ENCODE measurements at places on chromosomes 7 and 10.

DNA sequence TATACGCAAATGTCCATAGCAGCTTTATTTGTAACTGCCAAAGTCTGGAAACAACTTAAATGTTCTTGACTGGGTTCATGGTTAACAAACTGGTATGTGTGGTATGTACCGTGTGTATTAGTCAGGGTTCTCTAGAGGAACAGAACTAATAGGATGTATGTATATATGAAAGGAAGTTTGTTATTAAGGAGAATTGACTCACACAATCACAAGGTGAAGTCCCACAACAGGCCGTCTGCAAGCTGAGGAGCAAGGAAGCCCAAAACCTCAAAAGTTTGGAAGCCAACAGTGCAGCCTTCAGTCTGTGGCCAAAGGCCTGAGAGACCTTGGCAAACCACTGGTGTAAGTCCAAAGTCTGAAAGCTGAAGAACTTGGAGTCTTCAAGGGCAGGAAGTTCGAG lies 66.8 kb downstream of the TMEM168 start:
- DNase-seq, result no peak

- DNase-seq, result no peak
These were observed 135.9 kb downstream of the ADARB2 start for GRCh38 chr10:1601406-1601805.

GRCh38 chr10:33155720-33156638 lies 178.5 kb downstream of the NRP1 start:
- DNase-seq, result peak; percentile 33

GRCh38 chr7:133649593-133649992 lies 396.7 kb downstream of the EXOC4 start:
- no peak for DNase-seq

GRCh38 chr10:128912568-128913311 lies 554.3 kb upstream of the MGMT start:
- DNase-seq, result no peak

DNA sequence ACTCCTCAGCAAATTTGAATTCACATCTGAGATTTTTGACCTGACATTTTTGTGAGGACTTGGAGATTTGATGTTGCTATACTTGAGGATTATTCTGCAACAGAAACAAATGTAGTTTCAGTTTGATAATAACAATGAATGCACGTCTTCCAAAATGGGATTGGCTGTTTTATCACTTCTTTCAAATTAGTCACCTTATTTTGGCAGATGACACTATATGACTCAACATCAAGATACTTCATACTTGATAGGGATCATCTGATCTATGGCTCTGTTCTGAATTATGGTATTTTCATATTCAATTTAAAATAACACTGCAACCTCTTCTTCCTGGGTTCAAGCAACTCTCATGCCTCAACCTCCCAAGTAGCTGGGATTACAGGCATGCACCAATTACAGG lies 24.2 kb downstream of the ARL5B start:
- DNase-seq, result no peak

- DNase-seq, result no peak
These were observed 4.7 kb upstream of the IGF2BP3 start for GRCh38 chr7:23474829-23475575.

DNA sequence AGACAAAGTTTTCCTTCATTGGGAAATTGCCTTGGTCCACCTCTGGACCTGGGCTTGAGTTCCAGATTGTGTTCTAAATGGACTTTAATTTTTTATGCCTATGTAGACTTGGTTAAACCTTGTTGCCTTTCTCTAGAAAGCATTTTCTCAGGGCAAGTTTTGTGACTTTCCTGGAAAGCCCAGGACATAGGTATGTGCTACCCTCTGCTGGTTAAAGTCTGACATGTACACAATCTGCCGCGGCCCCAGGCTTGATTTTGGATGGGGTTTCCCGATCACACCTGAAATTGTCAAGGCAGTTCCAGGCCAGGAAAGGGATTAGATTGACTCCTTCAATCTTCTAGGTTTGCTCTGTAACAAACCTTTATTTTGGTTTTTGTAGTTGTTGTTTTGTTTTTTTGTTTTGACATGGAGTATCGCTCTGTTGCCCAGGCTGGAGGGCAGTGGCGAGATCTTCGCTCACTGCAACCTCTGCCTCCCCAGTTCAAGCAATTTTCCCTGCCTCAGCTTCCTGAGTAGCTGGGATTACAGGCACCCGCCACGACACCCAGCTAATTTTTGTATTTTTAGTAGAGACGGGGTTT lies 14.1 kb upstream of the AKR1B10 start:
- peak; percentile 18 for DNase-seq

DNA sequence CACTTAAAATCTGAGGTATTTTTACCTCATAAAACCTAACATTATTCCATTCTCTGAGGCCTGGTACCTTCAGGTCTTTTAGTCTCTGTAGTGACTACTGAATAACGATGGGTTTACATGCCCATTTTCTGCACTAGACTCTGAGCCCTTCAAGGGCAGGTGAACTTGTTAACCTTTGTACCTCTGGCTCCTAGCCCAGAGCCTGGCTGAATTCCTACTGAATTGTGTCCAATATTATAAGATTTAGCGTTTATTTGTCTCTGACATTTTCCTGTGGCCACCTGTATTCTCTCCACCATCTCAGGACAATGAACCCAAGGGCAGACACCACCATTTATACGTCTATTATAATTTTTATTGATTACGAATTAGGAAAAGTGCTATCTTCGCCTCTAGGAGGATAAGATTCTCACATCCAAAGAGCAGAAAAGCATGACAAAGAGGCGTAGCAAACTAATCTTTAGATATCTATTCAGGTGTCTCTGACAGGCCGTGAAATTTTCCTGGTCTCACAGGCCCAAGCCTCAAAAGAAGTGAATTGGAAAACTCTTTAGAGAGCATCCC lies 27.9 kb upstream of the HNRNPH3 start:
- DNase-seq, result no peak

- DNase-seq, result no peak
These were observed 400.7 kb upstream of the FOXK1 start for GRCh38 chr7:4281231-4281993.

DNA sequence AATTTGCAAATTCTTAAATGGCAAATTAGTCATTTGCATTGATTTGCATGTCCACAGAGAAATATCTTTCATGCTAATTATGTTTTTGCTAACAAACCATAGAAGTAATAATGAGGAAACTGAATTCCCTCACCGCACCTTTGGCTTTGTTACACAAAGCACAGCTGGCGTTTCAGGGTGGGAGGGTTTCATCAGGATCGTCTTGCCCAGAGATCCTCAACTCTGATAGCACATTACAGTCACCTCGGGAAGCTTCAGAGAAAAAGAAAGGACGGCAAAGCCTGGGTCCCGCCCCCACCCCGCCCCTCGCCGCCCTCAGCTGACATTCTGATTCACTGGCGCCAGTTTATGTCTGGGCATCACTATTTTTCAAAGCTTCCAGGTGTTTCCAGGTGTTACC lies 119.4 kb downstream of the PTPRN2 start:
- DNase-seq, result no peak

DNA sequence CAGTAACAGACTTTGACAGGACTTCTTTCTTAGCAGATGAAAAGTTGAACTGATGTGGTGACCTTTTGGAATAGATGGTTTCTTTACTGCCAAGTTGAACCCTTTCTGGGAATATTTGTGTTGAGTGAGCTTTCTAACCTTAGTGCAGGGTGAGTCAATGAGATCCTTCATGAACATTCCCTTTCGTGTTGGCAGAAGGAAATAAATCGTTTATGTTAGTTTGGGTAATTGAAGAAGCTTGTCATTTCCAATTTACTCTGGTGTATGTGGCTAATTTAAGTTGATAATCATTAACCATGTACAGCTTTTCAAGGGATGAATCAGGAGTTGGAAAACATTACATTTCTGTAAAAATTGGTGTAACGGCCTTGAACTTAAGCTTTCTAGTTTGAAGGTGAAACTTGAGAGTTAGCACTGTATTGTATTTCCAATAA lies 43.4 kb downstream of the PTTG1IP2 start:
- DNase-seq, result no peak

DNA sequence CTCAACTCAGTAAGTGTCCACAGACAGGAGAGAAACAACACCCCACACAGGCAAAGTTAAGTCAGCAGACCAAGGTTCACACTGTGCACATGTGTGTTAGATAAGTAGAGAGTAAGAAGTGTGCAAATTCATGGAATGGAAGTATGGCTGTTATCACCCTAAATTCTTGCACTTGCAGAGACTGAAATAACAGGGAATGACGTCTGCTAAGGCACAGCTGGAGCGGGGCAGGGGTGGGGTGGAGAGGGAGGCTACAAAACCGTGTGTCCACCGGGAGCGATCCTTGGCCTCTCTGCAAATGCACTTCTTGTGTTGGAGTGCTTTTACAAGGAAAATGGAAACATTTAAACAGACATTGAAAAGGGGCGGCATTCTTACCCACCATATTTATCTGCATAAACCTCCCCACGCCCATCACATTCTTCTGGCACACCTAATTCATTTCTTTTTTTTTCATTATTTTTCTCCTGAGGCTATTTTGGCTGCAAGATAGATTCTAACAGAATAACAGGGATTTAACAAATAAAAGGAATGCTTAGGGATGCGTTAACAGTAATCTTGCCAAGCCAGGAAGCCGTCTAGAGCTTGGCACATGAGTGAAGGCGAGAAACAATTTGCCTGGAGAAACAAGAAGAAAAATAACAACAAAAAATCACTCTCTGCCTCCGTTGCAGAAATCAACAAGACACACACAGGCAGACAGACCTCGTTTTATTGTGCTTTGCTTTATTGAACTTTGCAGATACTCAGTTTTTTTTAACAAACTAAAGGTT lies 30.1 kb downstream of the TNS3 start:
- no peak for DNase-seq

DNA sequence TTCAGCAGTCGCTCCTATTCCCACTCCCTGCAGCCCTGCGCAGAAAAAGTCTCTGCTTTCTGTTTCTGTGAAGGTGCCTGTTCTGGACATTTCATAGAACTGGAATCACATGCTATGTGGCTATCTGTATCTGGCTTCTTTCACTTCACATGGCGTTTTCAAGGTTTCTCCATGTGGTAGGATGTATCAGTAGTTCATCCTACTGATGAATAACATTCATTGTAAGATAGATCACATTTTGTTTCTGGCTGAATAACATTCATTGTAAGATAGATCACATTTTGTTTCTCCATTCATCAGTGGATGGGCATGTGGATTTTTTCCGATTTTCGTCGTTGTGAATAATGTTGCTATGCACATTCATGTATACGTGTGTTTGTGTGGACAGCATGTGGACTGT lies 44.5 kb downstream of the HSPA12A start:
- DNase-seq, result no peak

DNA sequence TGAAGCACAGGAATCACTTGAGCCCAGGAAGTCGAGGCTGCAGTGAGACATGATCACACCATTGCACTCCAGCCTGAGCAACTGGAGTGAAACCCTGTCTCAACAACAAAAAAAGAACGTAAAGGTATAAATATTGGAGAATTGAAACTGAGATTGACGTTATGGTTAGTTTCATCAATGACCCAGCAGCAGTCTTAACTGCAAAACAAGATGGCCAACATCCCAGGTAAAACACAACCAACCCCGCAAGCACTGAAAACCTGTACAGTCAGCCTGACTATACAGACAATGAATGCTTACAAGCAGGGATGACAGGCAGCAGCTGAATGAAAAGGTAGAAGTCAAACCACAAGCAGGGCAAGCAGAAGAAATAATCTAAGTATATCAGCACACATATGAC lies 34.7 kb downstream of the WAPL start:
- no peak for DNase-seq

DNA sequence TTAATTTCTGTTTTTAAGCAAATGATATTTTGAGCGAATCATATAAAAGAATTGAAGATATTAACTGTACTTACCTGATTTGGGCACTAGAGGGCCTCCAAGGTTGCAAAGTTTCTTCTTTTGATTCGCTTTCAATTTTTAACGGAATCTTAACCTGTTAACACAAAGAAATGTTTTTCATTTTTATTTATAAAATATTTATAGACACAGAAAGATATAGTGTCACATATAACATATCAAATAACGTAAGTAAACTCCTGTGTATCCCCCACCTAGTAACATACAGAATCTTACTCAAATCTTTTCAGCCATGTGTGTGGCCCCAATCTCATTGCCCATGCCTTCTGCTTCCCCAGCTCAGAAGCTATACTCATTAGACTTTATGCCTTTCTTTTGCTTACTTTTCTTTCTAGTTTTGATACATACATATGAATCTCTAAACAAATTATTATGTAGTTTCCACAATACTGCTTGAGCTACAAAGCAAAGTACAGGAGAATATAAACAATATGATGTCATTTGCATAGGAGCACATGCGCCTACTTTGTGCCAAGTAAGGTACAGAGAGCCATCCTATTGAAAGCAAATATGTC lies 49.5 kb upstream of the ZPBP start:
- DNase-seq, result no peak

- DNase-seq, result no peak
These were observed 12.1 kb downstream of the ZNF467 start for GRCh38 chr7:149761307-149761706.

DNA sequence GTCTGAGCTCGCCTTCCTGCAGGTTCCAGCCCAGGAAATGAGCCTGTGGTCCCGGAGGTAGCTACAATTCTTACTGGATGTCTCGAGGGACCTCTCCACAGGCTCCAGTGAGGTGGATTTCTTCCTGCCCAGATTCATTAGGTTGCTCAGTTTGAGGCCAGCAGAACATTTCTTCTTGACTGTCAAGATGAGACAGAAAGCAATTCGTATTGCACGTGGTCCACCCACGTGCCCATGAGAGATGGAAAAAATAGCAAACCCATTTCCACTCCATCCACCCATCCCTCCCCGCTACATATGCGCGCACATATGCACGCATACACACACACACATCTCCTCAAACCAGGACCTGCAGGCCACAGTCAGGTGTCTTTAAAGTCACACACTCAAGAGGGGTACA lies 68.7 kb downstream of the VWA2 start:
- DNase-seq, result no peak

GRCh38 chr10:29668628-29669027 lies 33.9 kb upstream of the SVIL start:
- no peak for DNase-seq

- peak; percentile 42 for DNase-seq
These were observed 60.6 kb upstream of the MSMB start for GRCh38 chr10:46106410-46107255.

- no peak for DNase-seq
These were observed 38.8 kb upstream of the SEPTIN7 start for GRCh38 chr7:35761871-35762677.

DNA sequence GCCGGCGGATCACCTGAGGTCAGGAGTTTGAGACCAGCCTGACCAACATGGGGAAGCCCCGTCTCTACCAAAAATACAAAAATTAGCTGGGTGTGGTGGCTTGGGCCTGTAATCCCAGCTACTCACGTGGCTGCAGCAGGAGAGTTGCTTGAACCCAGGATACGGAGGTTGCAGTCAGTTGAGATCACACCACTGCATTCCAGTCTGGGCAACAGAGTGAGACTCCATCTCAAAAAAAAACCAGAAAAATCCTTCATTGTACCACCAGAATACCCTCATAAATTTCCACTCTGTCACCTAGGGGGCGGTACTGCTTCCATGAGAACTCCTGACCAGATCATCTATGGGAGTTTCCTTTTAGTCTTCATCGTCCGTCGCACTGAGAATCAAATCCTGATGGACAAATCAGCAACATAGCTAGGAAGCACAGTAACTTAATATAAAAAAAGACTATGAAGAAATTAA lies 225.8 kb upstream of the KLF14 start:
- DNase-seq, result no peak
